Airway epithelial cell (primary cell): ENCODE measurements at places on chromosomes 2 and 18. TPM values are rescaled to one million over a fixed set of nuclear protein-coding genes. Genes with fewer than 3 reads are reported as not detected.

The KCNG2 gene
- total RNA-seq = 0.21 TPM in 1 of 2 replicates, not detected in the other

The DSG2 gene
- total RNA-seq = 63.6 and 93.5 TPM in 2 replicates

The KYNU gene
- total RNA-seq = 22.4 and 24.9 TPM in 2 replicates

The RALB gene
- 40.6 and 46.2 TPM in 2 replicates for total RNA-seq

The FMNL2 gene
- total RNA-seq = 15.7 and 22.9 TPM in 2 replicates

The UPP2 gene
- not detected in 2 replicates for total RNA-seq
